ENCODE measurements at places on chromosomes 2 and 18.

- DNase-seq, result no peak
Measured at GRCh38 chr2:457262-457661, 169.4 kb upstream of the ALKAL2 start.

DNA sequence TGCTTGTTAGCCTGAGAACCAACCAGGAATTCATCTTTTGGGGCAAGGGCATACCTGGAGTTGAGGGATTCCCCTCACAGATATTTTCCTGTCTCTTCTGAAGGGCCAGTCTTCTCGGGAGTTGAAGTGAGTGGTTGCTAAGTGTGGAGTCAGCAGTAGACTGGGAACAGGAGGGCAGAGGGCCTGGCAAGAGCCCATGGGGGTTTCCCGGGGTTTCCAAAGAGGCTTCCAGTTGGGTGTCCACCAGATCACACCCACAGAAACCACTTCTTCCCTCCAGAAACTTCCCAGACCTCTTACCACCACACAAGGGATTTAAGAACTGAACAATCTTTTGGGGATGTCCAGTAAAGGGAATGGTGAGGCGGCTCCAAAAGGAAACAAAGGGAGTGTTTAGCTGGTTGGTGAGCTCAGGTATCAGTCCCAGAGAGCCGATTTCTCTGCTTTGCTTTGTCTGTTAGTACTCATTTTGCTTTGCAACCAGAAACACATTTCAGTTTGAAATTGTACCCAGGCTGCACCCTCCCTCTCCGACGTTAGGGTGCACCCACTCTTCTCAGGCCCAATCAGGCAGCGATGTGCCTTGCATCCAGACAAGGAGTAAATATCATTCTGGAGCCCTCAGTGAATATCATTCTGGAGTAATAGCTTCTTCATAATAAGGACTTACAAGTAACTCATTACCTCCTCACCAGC, 47.5 kb upstream of the SPATS2L start:
- DNase-seq, result no peak

- DNase-seq, result no peak
Measured at GRCh38 chr2:83949361-83949760, 509.7 kb downstream of the SUCLG1 start.

- no peak for DNase-seq
Measured at GRCh38 chr2:229270551-229271410, at the start of gene PID1. TSS of gene PID1 (minus strand) at chr2:229271287. CDS start at chr2:229271043, 244 bp downstream.

- DNase-seq, result no peak
Measured at GRCh38 chr2:133333181-133333580, 235.1 kb downstream of the NCKAP5 start.

DNA sequence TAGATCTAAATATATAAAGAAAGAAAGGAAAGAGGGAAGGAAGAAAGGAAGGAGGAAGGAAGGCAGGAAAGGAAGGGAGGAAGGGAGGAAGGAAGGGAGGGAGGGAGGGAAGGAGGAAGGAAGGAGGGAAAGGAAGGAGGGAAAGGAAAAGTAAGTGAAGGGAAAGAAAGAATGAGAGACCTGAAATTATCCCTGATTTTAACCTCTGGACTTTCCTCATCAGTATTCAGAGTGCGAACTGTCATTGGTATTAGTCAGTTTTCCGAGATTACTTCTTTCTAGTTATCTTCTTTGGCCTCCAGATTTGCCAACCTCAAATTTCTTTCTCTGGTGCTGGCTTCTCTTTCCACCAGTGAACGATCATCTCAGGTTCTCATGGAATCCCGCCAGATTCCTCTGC, 215.5 kb upstream of the FN1 start:
- DNase-seq, result no peak
